ENCODE measurements at places on chromosomes 1 and 21. TPM values are rescaled to one million over a fixed set of nuclear protein-coding genes. Genes with fewer than 3 reads are reported as not detected.

DNA sequence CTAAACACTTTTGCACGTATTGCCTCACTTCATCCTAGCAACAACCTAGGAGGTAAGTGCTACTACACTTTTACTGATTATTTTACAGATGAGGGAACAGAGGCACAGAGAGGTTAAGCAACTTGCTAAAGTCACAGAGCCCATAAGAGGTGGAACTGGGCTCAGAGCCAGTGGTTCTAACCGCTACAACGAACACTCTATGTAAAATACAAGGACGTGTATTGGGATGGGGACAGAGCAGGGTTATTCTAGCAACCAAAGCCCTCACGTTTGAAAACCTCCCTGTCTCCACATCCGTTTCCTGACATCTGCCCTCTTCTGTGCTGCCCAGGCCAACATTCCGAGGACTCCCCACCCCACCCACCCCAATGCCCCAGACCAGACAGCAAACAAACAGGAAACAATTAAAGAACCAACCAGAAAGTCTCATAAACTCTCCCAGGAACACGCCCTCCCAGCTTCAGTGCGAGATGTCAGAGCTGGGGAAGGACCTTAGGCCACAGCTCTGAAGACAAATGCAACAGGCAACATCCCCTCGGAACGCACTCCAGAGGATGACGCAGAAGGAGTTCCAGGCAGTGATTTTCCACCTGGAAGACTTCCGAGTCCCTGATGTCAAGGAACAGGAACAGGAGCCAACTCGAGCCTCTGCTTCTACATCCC lies 41.1 kb downstream of the GLIS1 start:
- no peak for DNase-seq

- no peak for DNase-seq
Observed at GRCh38 chr1:111563619-111564018, 56.0 kb upstream of the RAP1A start.

DNA sequence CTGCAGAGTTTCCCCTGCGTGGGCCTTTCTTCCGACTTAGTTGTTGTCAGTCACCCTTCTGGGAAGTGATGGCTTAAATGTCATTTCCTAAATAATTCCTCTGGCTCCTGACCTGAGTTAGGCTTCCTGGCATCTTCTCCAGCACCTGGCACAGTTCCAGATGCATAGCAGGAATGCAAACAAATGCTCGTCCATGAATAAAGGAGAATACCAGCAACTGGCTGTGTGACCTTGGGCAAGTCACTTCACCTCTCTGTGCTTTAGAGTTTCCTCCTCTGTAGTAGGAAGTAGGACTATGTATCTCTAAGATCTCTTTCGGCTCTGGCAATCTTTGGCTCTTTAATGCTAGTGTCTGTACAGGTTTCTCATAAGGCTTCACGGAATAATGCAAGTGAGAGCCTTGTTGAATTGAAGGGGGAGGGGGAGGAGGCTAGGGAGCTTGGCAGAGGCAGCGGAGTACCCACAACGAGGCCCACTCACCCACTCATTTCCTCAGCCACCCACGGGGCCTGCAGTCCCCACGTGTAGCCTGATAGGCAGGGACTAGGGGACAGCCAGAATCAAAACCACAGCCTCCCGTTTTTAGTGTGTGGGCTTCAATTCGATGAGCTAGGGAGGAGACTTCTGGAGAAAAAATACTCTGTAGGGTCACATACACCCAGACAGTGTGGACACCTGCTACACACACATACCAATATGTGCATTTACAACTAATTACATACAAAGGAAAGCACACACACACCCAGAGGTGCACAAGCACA lies 48.1 kb downstream of the TENT5C start:
- no peak for DNase-seq

Gene CFHR1
- total RNA-seq: not detected

Gene HRNR
- total RNA-seq: not detected

DNA sequence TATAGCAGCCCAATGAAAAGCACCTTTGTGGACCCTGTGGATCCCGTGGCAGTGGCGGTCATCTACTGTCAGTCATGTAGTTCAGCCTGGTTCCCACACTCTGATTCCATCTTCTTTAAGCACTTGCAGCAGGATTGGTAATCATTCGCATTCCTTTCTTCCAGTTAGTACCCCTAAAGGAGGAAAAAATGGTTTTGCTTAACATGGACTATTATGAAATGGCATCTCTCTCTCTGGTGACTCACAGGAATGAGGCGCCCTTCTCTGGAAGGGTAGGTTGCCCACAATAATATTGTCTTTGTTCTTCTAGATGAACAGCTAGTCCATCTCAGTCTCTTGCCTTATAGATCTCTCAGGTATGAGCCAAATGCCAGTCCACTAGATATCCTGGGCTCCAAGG lies 127.9 kb upstream of the MROH9 start:
- no peak for DNase-seq

DNA sequence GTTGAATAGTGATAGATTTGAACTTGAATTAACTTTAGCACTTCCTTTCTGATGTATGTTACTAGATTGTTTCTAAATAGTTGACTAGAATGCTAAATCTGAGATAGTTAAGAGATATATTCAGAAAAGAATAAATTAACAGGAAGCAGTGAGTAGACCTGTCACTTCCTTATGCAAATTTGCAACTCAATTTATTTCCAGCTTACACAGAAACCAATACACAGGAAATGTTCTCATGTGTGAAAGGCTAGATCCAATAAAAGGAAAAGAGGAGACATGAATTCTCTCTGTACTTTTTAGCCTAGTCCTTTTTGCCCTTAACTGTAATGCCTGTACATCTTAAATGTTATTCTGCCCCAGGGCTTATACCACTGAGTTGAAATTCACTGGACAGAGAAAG lies 522.3 kb downstream of the COL11A1 start:
- DNase-seq: no peak

GRCh38 chr1:30108186-30108585 lies 615.2 kb downstream of the MATN1 start:
- DNase-seq: no peak

DNA sequence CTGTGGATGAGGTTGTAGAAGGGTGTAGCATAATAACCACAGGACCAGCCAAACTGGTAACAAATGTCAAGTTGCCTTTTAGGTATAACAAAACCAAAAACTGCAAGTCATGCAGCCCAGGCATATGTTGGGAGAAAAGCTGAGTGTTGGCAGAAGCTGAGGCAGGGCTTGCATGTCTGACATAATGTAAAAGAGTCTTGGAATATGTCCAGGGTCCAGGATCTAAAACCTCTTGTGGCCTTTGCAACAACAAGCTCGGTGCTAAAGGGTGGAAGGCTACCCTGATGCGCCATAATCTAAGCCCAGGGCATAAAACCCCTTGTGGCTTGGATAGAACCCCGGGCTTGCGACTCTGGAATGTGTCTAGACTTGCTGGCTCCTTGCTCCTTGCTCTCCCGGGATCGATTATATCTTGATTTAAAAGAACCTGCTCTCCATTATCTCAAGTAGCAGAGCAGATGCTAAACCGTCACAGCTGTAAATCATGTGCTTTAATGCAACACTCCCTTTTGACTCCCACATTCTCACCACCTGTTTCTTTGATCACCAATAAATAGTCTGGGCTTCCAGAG lies 26.5 kb upstream of the SLC35A3 start:
- no peak for DNase-seq

Gene RGS8
- not detected for total RNA-seq

Gene SLC9C2
- total RNA-seq: 0.13 TPM

DNA sequence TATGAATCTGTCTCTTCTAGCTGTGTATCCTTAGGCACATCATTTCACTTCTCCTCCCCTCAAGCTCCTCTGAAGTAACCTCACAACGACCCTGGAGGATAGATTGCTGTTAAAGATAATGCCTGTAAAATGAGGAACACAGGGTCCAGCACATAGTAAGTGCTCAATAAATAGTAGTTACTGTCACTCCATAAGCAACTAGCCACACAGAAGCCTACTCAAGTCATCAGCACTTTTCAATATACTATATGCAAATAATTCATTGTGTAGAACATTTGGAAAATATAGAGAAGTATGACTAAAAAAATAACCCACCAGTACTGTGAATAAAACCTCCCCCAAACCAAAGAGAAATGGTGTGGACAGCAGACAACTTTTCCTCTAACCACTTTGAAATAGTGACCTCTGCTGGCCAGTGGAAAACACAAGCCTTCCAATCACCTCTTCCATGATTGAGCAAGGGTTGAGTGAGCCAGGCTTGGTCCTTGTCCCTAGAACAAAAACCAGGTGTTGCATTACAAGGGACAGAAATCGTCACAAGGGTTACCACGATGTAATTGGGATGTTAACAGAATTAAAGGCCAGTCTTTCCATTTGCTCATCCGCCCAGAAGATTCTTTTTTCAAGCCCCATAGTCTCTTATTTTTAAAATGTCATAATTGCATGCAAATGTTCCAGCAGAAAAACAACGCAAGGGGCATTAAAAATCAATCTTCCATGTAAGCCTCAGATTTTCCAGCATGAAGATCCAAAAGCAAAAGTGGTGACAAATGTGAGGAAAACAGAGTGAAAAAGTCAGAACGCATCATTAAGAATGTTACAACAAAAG lies 15.7 kb upstream of the GLIS1 start:
- DNase-seq: no peak

GRCh38 chr1:226135059-226135651 lies 51.4 kb downstream of the ACBD3 start:
- DNase-seq: peak; percentile 75

DNA sequence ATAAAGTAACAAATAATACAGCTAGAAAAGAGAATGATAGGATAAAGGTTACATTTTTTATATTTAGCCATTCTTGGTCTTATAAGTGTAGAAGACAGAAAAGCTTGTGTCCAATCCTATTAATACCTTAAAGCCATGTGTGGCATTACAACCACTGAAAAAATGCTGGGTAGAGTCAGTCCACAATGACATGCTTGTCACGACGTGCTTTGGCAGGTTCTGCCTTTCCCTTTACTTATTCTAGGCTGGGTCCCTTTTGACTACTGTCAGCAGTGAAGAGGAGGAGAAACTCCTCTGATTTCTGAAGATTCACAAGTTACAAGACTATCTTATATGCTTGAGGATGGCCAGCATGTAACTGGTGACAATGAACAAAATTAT lies 14.6 kb upstream of the AIM2 start:
- DNase-seq: no peak

Gene SELP
- 10.6 TPM for total RNA-seq

GRCh38 chr1:2202843-2203601 lies 8.4 kb upstream of the FAAP20 start:
- DNase-seq: no peak

Gene THEM5
- not detected for total RNA-seq

Gene IGSF21
- 1.00 TPM for total RNA-seq

GRCh38 chr21:34673006-34673405 lies 4.2 kb downstream of the CLIC6 start:
- no peak for DNase-seq

Gene MROH9
- total RNA-seq: not detected

DNA sequence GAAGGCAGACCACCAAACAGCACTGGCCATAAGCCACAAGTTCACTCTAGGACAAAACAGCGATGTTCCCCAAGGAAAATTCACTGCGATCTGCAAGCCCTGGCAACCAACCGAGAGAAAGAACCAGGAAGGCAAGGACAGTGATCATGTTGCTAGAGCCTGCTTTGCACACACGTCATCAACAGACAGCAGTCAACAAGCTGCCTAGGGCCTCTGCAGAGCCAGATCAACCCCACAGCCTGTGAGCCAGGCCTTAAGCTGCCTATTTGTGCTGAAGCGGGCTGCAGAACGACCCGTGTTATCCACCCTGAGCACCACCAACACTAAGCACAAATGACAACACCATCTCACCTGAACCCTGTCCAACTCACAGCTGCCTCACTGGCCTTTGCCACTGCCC lies 6.2 kb upstream of the YRDC start:
- DNase-seq: no peak

Gene CYP4X1
- total RNA-seq: 0.86 TPM

DNA sequence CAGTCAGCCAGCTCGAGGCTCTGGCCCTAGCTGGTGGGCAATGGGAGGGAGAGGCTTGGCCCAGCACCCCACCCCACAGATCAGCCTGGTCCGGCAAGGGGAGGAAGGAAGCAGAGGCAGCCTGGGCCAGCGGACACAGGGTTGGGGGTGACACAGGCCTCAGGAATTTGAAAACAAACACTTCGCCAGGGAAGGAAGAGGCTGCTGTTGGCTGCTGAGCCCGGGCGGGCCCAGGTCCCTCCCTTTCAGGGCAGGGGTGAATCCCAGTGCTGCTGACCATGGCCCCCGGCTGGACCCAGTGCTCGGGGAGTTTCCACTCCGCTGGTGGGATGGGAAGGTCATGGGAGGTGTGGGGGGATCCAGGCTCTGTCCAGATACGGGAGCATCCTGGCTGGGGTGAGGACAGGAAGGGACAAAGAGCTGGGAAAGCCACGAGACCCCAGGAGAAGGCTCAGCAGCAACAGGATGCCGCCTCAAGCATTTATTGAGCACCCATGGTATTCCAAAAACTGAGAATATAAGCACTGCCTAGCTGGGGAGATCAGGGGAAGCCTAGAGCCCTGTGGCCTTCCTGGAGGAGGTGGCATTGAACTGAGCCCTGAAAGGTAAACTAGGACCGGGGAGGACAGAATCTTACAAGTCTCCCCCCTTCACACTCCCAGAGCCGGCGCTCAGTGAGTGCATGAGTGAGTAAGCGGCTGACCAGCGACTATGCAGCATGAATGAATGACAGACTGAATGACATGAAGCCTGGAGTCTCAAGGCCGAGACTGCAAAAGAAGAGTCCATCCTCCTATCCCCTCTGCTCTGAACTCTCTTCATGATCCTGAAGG lies 26.2 kb upstream of the EPHA2 start:
- DNase-seq: peak; percentile 92

DNA sequence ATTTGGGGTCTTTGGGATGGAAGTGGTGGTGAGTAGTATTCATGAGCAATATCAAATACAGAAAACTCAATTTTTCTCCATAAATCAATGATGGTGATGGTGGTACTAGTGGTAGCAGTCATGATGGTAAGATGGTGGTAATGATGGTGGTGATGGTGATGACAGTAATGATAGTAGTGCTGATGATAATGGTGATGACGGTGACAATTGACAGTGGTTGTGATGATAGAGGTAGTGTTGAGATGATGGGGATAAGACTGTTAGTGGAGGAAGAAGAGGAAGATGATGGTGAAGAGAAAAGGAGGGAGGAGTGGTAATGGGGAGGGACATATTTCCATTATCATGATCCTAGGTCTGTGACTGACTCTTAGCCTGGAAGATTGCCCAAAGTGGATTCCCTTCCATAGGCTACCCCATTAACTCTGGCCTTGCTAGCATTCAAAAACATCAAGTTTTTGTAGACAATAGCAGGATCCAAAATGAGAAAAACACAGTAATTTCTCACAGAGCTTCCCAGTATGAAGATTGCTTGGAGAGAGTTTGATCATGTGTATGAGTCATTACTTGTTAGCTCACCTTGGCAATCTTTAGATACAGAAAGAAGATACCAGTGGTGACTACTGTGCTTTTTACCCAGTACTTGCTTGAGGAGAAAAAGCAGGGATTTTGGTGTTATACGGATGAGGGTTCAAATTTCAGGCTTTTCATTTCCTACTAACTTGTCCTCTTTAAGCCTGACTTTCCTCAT lies 93.9 kb downstream of the ATP1A1 start:
- no peak for DNase-seq

Gene MEGF6
- 9.3 TPM for total RNA-seq
